ENCODE measurements at places on chromosomes 2 and 18.

DNA sequence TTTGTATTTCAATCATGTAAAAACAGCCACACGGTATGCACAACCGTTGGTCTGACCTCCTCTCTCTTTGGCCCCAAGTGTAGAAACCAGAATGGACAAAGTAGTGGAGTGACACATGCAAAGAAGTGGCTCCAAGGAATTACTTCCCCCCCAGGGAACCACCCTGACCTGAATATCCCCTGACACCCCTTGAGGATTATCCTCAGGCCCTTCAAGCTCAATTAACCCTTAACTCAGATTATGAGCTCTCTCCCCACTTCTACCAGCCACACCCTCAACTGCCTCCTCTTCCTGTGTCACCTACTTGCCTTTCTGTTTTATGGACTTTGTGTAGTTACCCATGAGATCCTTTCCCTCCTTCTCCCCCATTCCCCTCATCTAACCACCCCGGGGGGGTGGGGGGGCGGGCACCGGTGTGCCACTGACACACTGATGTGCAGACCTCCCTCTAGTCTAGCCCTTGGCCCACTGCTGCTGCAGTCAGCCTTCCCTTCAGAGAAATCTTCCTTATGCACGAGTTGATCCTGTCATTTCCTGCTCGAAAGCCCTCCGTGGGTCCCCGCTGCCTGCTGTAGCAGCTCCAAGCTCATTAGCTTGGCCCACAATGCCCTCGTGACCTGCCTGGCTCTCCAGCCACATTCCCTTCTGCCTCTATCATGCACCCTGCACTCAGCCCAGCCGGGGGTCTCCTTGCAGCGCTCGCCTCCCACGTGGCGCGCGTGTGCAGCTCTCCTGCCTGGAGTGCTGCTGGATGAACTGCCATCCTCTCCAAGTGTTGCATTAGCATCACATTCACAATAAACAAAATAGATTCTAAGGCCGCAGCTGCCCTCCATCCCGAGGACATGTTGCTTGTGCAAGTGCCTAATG, 40.1 kb upstream of the TMEM177 start:
- DNase-seq = no peak

GRCh38 chr2:29723255-29724001, 198.0 kb downstream of the ALK start:
- no peak for DNase-seq

- DNase-seq = no peak
Observed at GRCh38 chr2:144310484-144310883, 209.4 kb downstream of the ZEB2 start.

DNA sequence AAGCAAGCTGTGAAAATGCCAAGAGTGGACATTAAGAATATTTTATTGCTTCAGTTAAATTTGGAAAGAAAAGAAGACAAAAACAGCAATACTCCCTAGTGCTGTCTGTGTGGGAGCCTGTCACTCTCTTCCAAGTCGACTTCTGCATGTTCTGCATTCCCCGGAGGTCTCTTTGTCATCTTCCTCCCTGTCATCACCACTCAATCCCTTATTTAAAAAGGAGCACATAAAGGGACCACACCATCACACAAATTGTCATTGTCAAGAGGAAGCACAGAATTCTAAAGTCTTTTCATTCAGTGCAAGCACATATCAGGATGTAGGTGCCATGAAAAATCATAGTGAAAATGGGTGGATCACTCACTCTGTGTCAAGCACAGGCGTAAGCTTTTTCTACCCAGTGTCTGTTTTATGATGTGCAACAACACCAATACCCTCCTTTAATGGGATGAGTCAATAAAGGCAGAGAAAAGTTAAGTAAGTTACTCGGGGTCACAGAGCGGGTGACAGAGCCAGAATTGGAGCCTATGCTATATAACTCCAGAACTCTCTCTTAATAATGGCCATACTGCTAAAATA, 222.4 kb upstream of the HNMT start:
- no peak for DNase-seq

DNA sequence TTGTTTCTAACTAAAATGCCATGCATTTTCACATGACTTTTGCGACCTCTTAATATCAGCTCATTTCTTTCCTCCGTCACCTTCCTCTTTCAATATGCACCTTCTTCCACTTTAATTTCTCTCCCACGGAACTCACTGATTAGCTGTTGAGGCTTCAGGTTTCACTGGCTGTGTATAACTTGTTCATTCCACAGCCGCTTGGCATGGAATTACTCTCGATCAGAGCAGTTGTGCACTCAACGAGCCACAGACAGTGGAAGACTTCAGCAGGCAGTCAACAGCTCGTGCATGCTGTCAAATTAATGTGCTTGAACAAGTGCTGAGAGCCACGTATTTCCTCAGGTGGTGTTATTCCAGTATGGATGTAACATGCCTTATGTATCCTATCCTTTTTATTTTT, 491.2 kb upstream of the DDX18 start:
- DNase-seq = no peak

Measured in cardiac septum (tissue), 1 donor.